ENCODE measurements at places on chromosomes 4 and X. TPM values are rescaled to one million over a fixed set of nuclear protein-coding genes. Genes with fewer than 3 reads are reported as not detected.
A peak's percentile ranks its signal among the peaks of the same experiment; 100 is the strongest.

- DNase-seq: peak; percentile 92
These were observed 5.1 kb upstream of the PLCXD1 start for GRCh38 chrX:275967-276580.

- peak; percentile 93 for DNase-seq
These were observed 20.1 kb upstream of the IL3RA start for GRCh38 chrX:1316527-1316926.

DNA sequence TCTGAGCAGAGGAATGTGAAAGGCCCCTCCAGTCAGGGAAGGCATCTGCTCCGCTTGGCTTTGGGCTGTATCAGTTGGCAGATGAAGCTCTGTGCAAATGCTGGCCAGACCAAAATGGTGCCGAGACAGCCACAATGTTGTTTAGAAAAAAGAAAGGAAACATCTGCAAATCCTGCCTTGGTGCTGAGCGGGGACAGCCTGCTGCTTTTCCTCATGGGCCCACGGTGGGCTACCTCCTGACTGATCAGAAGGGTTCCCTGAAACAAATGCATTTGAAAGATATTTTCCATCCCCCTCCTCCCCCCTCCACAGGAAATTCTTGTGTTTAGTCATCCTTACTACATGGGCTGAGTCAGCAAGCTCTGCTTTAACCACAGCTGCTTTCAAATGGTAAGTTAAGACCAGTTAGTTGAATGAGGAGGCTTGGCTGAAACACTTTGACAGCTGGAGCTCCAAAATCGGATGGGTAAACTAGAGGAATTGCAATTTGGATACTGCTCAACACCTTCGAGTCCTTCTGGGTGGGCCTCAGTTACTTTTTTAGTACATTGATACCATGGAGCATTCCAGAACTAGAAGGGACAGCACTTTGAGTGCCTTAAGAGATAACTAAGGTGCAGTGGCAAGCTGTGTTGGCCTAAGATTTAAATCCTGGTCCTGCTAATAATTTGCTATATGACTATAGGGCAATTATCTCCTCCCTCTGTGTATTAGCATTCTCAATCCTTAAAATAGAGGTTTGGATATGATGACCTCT, 36.0 kb downstream of the PLAC1 start:
- DNase-seq: no peak

GRCh38 chrX:120000490-120001246, 57.1 kb upstream of the NKAP start:
- DNase-seq: no peak

The RPS6KA6 gene
- total RNA-seq: 0.40 TPM

The YY2 gene
- total RNA-seq: 0.97 TPM

The RNF175 gene
- total RNA-seq: 1.00 TPM

The BBS12 gene
- total RNA-seq: 3.1 TPM

DNA sequence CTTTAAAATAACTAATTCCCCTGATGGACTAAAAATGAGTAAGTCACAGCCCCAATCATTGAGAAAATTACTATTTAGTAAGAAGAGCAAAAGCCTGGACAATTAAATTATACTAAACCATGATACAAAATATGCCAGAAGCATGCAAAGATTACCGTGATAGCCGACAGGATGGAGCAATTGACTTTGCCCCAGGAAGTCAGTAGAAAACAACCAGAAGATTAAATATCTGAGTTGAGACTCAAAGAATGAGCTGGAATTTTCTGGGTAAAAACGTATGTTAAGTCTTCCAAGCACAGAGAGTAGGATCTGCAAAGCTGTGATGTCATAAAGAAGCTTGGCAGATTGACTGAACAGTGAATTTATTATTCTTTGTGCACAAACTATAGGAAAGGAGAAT, 816.1 kb upstream of the TENM3 start:
- no peak for DNase-seq

GRCh38 chr4:141771889-141772830, 135.8 kb downstream of the IL15 start:
- no peak for DNase-seq

The GAB3 gene
- 17.7 TPM for total RNA-seq

DNA sequence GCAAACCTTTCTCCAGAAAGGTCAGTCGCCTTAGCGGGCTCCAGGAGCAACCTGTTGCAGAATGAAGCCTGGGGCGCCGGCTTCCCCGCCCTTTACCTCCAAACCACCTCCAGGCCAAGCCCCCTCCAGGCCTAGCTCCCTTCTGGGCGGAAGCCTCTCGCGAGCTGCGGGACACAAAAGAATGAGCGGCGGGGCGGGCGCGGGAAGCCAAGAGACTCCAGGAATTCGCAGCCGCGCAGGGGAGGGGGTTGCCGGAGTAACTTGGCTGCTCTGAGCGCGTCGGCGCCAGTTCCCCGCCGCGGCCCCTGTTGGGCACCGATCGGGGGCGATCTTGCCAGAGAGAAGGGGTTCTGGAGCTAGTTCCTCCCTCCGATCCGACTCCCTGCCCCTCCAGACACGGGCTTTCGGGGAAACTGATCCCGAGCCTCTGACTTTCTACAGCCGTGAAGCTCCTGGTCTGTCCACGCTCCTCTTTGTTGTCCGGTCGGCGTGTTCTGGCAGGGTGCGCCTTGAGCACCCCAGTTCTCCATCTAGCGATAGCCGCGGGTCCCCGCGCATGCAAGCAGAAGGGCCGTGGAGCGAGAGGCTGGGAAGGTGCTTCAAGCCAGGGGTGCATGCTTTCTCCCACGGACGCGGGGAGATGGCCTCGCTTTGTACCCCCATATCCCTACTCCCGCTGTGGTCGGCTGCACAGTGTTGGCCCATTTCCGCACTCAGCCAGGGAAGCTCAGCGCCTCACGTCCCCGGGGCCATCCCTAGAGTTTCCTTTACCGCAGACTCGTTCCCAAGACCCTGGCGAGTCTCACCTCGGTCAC, 1.2 kb downstream of the PROM1 start:
- peak; percentile 78 for DNase-seq

The MAGEH1 gene
- total RNA-seq: 11.7 TPM

The SPIN2A gene
- 0.30 TPM for total RNA-seq

GRCh38 chr4:184666670-184667069, 17.1 kb downstream of the PRIMPOL start:
- DNase-seq: no peak

DNA sequence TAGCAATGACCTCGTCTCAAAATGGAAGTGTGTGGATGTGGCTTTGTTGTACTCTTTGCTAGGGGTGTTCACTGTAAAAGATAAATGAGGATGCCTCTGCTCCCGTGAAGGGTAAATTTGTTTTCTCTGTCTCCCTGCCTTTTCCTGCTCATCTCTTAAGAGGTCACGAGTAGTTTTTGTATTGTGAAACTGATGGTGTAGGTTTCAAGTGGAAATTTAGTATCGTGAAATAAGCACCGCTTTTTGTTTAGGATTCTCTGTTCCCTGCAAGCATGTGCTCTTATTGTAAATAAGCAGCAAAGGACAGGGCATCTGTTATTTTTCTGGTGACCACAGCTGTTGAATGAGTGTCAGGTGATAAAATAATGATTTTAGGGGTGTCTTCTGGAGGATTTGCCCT, 104.6 kb downstream of the PHEX start:
- no peak for DNase-seq

- DNase-seq: no peak
These were observed 1137.6 kb downstream of the C4orf33 start for GRCh38 chr4:130233377-130234047.

DNA sequence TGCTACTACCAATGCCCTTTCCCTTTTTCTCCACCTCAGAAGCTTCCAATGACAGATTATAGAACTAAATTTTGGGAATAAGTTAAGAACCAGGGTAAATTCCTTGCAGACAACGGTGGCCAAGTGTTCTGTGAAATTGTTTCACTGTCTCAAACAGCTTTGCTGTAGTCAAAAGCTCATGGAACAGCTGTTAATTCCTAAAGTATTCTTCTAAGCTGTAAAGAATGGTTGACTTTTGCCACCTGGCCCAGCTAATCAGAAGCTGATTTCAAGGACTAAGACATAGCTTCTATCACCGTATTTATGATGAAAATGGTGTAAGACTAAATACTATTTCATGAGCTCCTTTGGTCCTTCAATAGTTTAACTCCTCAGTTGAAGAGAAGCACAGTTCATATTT, 297.5 kb downstream of the IL1RAPL2 start:
- no peak for DNase-seq

DNA sequence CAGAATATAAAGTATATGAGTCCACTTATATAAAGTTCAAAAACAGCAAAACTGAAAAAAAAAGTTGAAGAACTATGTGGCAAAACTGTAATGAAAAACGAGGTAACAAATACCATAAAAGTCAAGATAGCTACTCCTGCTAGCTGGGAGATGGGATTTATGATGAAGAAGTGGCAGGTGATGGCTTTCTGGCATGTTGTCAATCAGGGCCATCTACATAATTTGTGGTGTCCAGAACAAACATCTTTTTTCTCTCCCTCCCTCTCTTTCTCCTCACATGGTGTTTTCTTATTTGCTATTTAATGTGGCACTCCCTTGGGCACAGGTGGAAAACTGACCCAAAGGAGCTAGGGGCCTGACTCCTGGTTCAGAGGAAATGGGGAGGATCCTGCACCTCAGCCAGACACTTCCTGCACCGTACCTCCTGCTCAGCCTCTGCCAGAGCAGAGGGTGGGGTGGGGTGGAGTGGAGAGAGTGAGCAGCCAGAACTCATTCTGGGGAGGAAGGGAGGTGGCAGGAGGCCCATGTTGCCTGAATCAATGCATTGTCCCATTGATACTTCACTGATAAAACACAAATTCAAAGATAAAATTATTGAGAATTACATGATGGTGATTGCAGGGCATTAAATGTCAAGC, 5.3 kb upstream of the SAP30 start:
- DNase-seq: no peak

DNA sequence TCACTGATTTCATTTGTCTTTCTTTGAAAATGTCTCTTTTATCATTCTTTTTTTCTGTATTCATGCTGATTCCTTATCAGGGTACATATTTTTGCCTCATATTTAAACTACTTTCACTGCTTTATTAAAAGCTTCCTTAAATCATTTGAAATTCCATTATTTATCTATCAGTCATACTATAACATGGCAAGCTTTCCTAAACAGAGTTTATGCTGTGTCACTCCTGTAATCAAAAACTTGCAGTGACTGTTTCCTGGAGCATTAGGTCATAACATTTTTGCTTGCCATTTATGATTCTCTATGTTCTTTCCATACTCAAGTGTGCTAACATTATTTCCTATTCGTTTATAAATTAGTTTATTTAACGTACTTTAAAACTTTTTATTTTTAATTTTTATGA, 203.7 kb downstream of the BMPR1B start:
- DNase-seq: no peak

The NWD2 gene
- not detected for total RNA-seq

GRCh38 chr4:130812117-130812765, 1716.3 kb downstream of the C4orf33 start:
- no peak for DNase-seq

- no peak for DNase-seq
These were observed 160.1 kb upstream of the MBNL3 start for GRCh38 chrX:132648895-132649294.

DNA sequence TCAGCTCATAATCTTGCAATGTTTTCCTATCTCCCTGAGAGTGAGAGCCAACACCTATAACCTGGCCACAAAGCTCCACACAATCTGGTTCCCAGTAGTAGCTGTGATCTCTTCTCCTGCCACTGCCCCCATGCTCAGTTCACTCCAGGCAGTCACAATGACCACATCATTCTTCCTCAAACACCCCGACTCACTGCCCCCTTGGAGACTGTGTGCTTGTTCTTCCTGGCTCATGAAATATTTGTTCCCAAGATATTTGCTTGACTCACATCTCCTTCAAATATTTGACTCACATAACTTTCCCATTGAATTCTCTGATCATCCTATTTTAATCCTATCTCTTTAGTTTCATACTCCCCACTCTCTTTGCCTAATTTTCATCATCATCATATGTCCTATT, 173.7 kb downstream of the AREG start:
- no peak for DNase-seq

The CXCL9 gene
- total RNA-seq: 0.70 TPM

DNA sequence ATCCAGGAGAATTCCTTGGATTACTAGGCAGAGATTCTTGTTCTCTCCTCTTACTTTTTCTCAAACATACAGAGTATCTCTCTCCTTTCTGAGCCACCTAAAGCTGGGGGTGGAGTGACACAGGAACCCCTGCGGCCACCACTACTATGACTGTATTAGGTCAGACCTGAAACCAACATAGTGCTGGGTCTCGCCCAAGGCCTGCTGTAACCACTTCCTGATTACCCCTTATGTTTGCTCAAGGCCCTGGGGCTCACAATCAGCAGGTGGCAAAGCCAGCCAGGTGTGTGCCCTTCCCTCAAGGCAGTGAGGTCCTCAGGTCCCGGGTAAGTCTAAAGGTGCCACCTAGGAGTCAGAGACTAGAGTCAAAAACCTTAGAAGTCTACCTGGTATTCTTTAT, 166.4 kb downstream of the PARM1 start:
- no peak for DNase-seq

GRCh38 chr4:88457307-88458103, 586 bp downstream of the HERC5 start:
- peak; percentile 76 for DNase-seq

The STAP1 gene
- total RNA-seq: not detected

The SRPK3 gene
- total RNA-seq: 54.7 TPM

The TMEM156 gene
- total RNA-seq: not detected

The SLC9A6 gene
- 12.5 TPM for total RNA-seq

GRCh38 chr4:144687466-144687865, 41.5 kb downstream of the HHIP start:
- DNase-seq: no peak

GRCh38 chr4:136036744-136037143, 1495.5 kb downstream of the PCDH18 start:
- no peak for DNase-seq

The FGFBP2 gene
- 2.6 TPM for total RNA-seq

DNA sequence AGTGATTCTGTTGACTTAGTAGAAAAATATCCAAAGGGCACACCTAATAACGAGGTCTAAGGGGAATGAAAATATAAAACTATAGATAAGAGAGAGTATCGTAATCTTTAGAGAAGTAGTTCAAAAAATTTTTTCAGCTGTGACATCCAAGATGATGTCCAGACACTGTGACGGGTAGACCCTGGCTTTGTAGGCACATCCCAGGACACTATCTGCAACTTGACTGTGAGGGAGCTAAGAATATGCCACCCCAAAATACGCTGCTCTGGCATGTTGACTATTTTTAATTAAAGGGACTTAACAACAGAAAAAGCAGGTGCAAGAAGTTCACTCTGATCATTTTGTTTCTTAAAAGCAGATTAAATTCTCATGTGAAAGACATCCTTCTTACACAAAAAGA, 89.5 kb downstream of the CLCN4 start:
- DNase-seq: no peak

DNA sequence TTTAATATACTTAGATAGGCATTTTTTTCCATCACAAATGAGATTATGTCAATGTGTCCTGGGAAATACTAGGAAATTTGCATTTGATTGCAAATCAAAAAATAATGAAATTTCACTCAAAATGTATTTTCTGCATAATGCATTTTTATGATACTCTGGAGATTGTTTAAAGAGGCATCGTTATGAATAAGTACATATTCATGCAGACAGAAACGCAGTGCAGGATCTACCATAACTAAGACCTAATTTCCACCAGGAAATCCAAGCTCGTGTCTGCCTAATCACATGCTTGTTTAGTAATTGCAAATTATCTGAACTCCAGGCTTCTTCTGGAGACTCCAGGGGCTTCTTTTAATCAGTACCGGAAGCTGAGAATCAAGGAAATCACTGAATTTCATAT, 163.5 kb upstream of the MXRA5 start:
- no peak for DNase-seq

GRCh38 chrX:134484039-134484438, 24.1 kb downstream of the HPRT1 start:
- no peak for DNase-seq

The MSANTD1 gene
- total RNA-seq: 1.1 TPM
